ENCODE measurements at places on chromosomes 2 and 18.

DNA sequence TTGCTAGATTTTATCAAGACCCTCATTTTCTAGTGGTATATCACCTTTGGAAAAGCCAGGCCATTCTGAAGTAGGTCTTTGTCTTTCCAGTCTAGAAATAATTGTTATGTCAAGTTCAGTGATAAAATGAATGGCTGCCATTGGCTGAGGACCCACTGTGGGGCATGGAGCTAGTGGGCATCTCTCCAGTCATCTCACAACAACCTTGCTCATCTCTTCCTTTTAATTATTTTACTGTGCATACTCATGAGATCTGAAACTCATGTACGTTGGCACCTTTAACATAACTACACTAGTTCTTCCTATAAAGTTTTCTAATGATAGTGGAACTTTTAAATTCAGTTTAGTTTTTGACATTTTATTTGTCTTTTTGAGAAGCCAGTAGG is 240.9 kb downstream of the SLC8A1 start:
- DNase-seq, result no peak

- no peak for DNase-seq
Measured at GRCh38 chr2:170206805-170207407, 29.0 kb downstream of the MYO3B start.

DNA sequence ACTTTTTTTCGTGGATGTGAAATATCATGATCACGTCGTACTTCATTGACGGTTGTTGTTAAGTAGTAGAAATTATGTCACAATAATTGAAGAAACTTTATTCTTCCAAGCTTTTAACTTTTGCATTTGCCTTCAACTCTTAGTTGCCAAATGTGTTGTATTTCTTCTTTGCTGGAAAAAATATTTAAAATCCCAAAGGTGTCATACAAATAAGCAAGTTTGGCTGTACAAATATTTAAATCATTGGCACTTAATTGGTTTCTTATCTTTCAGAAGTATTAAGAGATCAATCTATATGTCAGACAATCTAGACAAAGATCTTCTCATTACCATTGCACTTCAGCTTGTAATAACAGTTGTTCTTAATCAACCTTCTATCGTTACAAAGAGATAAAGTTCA is 204.0 kb upstream of the HDAC4 start:
- DNase-seq, result no peak

- DNase-seq, result no peak
Measured at GRCh38 chr2:127155947-127156346, 49.0 kb upstream of the BIN1 start.

DNA sequence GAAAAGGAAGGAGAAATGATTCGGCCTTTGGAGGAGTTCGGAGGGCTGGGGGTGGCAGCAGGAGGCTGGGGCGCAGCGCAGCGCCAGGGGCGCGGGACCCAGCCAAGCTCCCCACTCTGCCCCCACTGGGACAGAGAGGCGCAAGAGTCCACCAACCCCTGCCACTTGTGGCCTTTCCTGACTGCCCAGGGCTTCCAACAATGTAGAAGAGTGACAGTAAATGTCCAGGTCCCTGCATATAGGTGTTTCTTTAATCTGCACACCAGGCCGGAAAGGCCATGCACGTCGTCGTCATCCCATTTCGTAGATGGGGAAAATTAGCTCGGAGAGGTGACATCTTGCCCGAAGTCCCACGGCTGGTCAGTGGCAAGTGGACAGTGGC is 96.6 kb downstream of the INHBB start:
- DNase-seq, result no peak

GRCh38 chr2:33391529-33392255 is 84.8 kb upstream of the RASGRP3 start:
- DNase-seq, result no peak

GRCh38 chr18:54129448-54130067 is 94.9 kb downstream of the MBD2 start:
- no peak for DNase-seq

GRCh38 chr2:43305012-43305411 is 78.6 kb upstream of the ZFP36L2 start:
- no peak for DNase-seq

DNA sequence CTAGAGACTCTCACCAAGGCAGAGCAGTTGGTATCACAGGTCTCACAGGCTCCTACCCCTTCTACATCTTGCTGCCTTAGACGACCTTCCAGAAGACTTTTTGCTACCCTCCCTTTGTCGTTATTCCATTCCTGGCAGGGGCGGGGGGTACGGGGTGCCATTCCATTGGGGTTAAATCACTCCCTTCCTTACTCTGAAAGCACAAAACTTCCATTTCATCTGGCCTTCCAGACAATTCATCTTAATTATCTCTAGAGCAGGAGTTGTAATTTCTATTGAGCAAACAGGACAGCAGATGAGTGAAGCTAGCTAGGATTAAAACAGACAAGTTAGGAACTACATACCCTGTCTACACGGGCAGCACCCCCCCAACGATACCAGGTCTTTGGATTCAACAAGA is 276.2 kb upstream of the TANK start:
- no peak for DNase-seq

DNA sequence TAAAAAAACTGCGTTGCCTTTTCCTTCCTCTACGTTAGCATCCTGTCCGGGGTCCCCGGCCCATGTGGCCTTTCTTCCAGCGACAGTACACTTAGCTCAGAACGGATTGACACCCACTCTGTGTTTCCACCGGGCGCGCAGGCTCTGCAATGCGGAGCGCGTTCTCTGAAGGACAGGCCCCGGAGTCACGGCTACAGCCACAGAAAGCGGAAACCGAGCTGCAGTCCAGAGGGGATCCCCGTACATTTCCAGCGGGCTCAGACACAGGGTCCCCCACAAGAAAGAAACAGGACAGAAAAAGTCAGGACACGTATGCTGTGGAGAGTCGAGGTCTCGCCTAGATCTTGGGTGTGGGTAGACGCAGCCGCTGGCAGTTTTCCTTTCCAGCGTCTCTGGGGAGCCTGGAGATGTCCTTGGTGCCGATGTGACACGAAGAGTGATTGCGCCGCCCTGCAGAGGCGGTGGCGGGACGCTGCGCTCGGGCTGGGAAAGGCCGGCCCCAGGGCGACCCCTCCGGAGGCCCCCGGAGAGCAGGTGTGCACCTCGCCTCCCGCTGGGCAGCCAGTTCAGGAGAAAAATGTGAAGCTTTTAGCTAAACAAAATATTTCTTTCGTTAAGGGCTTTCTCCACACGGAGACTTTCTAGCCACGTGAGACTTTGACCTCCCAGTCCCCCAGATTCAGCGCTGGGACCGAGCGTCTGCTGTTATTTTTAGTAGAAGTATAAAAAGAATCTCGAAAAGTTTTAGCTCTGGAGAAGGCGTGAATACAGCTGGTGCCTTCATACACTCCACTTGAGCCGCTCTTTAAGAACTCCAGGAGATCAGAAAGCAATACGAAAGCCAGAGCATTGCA is 1.3 kb upstream of the ACKR3 start:
- no peak for DNase-seq

DNA sequence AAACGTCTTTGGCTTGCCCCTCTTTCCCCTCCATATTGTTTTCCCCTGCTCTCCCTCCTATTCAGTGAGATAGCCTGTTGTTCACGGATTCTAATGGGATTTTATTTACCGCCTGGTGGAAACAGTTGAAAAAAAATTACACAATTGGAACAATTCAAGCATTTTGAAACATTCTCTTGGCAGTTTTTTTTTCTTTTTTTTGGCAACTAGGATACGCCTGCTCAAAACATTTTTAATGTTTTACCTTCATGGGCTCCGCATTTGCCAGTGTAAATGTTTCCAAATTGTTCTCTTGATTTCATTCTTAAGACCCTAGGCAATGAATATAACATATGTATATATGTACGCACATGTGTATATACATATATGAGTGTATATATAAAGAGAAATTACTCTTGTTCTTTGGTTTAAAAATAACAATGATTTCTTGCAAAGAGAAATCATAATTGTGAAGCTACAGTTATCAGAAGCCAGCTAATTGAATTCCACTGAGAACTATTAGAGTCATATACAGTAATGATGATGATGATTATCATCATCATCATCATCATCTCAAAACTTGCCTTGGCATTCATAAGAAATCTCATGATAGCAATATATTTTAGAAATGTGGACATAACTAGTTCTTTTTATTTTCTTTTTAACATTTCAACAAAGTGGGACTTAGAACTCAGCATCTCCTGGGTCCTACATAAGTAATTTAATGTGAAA is 146.7 kb downstream of the LTBP1 start:
- no peak for DNase-seq

- DNase-seq, result no peak
Measured at GRCh38 chr18:42025491-42025890, 70.5 kb downstream of the PIK3C3 start.

DNA sequence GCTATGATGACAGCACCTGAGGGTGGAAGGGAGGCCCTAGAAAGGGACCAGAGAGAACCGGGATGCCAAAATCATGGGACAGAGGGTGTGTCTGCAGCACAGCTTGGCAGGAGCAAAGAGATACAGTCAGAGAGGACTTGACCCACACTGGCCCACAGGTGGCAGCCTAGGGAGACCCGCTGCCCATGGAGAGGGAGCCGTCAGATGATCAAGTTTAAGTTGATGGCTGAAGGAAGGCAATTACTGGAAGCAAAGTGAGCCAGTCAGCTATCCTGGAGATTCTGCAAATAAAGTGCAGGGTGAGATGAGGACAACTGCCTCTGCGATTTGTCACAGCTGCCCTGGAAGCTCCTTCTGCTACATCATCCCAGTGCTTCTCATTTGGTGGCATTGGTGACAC is 74.0 kb downstream of the CMPK2 start:
- DNase-seq, result no peak

GRCh38 chr18:39345321-39345720 is 1779.7 kb upstream of the CELF4 start:
- no peak for DNase-seq

DNA sequence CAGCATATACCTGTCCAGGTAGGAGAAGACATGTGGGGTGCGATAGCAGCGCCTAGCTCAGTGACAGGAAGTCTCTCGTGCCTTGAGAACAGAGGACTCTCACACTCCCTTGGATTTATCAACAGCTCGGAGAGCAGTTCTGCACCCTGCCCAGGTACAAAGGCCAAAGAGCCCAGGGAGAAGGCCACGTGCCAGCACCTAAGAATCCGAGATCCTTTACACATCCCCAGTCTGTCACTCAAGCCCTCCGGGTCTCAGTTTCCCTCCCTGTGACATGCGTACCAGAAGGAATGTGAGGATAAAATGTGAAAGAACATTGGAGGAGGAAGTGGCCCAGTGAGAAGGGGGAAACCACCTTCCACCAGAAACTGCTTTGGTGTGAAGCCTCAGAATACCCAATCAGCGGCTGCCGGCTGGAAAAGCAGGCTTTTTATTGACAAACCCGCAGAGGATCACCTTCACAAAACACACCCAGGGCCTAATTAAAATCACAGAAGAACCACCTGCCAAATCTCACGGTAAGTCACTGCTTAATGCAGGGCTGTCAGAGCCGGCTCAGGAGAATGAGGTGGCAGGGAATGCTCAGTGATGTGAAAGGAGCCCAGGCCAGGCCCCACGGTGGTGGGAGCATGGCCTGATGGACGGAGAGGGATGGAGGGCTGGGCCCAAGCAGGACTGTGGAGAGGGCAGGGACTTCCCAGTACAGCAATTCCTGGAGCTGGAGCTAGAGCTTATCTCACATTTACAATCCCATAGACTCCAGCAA is 66.3 kb downstream of the MYO5B start:
- no peak for DNase-seq

GRCh38 chr2:58135861-58136260 is 89.3 kb downstream of the VRK2 start:
- DNase-seq, result no peak

- DNase-seq, result no peak
Measured at GRCh38 chr18:42255908-42256765, 301.1 kb downstream of the PIK3C3 start.

DNA sequence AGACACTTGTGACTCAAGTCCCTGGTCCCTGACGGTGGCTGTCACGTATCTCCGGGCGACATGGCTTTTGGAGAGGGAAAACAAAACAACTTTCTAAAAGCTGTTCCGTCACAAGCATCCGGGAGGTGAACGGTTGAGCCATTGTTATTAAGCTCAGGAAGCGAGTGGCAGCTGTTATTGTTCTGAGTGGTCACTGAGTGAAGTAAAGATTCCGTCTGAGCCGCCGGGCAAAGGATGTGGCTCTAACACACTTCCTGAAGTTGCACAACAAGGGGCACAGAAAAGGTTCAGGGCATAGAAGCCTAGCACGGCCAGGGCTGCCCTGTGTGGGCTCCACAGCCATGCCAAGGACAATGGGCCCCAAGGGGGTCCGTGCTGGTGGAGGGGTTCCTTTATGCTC is 24.3 kb downstream of the INPP5D start:
- no peak for DNase-seq

DNA sequence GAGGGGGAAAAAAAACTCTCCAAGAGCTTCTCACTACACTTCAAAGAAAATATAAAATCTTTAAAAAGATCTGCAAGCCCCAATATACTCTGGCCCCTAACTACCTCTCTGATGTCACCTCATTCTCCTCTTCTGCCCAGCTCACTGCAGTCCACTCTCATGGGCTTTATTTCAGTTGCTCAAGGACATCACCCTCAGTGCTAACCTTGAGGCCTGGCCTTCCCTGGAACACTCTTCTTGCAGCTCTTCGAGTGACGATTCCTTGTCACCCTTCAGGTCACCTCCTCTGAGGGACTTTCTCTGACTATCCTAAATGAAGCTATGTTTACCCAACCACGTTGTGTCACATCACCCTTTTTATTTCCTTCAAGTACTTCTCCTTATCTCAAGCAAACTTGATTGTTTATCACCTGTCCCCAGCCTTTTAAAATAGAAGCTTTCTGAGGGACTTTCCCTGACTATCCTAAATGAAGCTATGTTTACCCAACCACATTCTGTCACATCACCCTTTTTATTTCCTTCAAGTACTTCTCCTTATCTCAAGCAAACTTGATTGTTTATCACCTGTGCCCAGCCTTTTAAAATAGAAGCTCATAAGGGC is 10.4 kb downstream of the RTTN start:
- no peak for DNase-seq

DNA sequence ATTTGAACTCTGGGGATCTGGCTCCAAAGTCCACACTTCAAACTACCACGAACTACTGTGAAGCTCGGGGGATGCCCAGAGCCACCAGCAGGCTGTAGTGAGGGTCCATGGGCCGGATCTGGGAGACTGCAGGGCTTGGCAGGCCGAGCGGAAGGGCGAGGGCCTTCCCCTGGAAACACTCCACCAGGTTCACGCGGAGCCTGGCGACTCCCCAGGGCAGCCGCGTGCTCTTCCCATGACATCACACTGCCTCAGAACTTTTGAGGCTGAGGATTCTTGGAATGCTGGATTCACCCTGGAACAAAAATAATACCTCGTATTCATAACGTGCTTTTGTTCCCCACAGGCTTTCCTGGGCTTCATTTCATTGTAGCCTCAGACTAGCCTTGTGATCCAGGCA is 201.0 kb downstream of the SMAD7 start:
- DNase-seq, result no peak

Data from D341Med (cell line).